Activated CD4-positive, alpha-beta T cell treated with anti-CD3 and anti-CD28 coated beads, Interleukin-2, amount 10 ng/mL, durations not matched to agents 7 days and 5 days (primary cell): ENCODE measurements at places on chromosomes 12 and 14. TPM values are rescaled to one million over a fixed set of nuclear protein-coding genes. Genes with fewer than 3 reads are reported as not detected.

GRCh38 chr12:83016218-83016835 lies 329.6 kb downstream of the TMTC2 start:
- no peak overlapping the region for H3K4me3 ChIP-seq
- no peak overlapping the region for H3K27ac ChIP-seq
- H3K27me3 ChIP-seq: no peaks in the 10 kb centered on the region

DNA sequence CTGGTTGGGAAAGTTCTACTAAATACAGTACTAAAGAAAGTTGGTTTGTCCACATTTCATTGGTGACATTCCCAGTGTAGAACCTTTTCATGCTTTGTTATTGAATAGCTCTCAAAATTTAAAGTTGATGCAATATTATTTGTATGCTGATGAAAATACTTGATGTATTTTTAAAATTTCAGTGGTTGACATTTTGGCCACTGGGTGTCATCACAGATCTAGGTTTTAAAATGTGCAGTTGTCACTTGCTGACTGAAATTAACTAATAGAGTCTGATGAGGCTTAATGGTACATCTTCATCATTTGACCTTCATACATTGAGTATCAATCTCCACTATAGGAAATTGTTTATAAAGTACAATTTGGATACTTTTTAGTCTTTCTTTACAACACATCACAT lies 37.1 kb downstream of the CMAS start:
- peak; percentile 37 for DNase-seq
- H3K27ac ChIP-seq: no peak overlapping the region
- H3K27me3 ChIP-seq: peaks cover 2% of the 10 kb centered on the region
- H3K4me3 ChIP-seq: no peak overlapping the region

DNA sequence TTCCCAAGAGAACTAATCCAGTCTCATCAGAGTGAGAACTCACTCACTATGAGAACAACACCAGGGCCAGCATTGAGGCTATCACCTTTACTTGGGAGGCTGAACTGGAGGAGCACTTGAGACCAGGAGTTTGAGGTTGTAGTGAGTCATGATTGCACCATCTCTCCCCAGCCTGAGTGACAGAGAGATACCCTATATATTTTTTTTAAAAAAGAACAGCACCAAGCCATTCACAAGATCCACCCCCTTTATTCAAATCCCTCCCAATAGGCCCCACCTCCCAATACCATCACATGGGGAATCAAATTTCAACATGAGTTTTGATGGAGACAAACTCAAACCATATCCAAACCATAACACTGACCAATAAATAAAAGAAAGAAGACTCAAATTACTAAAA lies 3.7 kb upstream of the TMX1 start:
- H3K4me1 ChIP-seq: peaks cover 8% of the 10 kb centered on the region
- DNase-seq: no peak
- H3K36me3 ChIP-seq: peaks cover 2% of the 10 kb centered on the region

The IKZF4 gene
- total RNA-seq: 15.7 TPM

DNA sequence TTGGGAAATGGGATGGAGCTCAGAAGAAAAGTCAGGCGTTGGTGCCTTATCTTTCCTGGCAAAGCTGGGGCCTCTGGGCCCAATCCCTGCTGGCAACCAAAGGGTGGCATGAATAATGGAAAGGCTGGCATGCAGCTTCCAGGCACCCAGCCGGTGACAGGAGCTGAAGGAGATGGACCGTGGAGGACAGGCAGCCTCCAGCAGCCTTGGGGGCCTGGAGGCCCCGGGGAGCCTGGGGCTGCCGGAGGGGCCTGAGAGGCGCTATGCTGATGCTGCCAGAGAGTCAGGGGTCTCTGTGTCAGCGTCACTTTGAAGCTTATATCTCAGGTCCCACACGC lies 38.2 kb upstream of the EML1 start:
- no peak overlapping the region for H3K4me3 ChIP-seq
- no peaks in the 10 kb centered on the region for H3K36me3 ChIP-seq
- H3K4me1 ChIP-seq: peaks cover 8% of the 10 kb centered on the region
- no peak for DNase-seq
- no peak overlapping the region for H3K27ac ChIP-seq

DNA sequence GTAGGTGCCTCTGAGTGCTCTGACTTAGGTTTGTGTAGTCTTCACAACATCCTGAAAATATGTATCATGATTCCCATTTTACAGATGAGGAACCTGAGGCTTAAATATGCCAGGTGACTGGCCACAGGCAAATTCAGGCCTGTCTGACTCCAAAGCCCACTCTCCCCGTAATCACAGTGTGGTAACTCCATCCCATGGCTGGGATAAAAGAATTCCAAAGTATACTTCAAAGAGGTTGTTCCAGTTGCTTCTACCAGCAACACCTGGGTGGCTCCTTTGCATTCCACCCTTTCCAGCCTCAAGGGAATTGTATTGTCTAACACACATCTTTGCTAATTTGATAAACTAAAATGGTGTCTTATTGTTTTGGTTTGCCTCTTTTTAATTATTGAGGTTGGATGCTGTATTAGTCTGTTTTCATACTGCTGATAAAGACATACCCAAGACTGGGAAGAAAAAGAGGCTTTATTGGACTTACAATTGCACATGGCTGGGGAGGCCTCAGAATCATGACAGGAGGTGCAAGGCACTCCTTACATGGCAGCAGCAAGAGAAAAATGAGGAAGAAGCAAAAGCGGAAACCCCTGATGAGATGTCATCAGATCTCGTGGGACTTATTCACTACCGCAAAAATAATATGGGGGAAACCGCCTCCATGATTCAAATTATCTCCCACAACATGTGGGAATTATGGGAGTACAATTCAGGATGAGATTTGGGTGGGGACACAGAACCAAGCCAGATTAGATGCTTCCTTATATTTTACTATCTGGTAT lies 9.9 kb upstream of the CHST11 start:
- H3K36me3 ChIP-seq: no peaks in the 10 kb centered on the region
- H3K4me1 ChIP-seq: no peaks in the 10 kb centered on the region
- no peaks in the 10 kb centered on the region for H3K27me3 ChIP-seq
- H3K4me3 ChIP-seq: no peak overlapping the region
- DNase-seq: no peak

The PRKD1 gene
- total RNA-seq: not detected

GRCh38 chr14:74963178-74963704 lies 7.8 kb upstream of the PGF start:
- H3K27me3 ChIP-seq: peaks cover 5% of the 10 kb centered on the region
- H3K4me3 ChIP-seq: no peak overlapping the region
- no peaks in the 10 kb centered on the region for H3K36me3 ChIP-seq
- no peak for DNase-seq

- no peaks in the 10 kb centered on the region for H3K27me3 ChIP-seq
- peaks cover 17% of the 10 kb centered on the region for H3K4me1 ChIP-seq
- no peak overlapping the region for H3K4me3 ChIP-seq
- no peaks in the 10 kb centered on the region for H3K36me3 ChIP-seq
- H3K27ac ChIP-seq: peak overlapping the region; percentile 33
Measured at GRCh38 chr12:92769124-92769901, 66.5 kb downstream of the PLEKHG7 start.

DNA sequence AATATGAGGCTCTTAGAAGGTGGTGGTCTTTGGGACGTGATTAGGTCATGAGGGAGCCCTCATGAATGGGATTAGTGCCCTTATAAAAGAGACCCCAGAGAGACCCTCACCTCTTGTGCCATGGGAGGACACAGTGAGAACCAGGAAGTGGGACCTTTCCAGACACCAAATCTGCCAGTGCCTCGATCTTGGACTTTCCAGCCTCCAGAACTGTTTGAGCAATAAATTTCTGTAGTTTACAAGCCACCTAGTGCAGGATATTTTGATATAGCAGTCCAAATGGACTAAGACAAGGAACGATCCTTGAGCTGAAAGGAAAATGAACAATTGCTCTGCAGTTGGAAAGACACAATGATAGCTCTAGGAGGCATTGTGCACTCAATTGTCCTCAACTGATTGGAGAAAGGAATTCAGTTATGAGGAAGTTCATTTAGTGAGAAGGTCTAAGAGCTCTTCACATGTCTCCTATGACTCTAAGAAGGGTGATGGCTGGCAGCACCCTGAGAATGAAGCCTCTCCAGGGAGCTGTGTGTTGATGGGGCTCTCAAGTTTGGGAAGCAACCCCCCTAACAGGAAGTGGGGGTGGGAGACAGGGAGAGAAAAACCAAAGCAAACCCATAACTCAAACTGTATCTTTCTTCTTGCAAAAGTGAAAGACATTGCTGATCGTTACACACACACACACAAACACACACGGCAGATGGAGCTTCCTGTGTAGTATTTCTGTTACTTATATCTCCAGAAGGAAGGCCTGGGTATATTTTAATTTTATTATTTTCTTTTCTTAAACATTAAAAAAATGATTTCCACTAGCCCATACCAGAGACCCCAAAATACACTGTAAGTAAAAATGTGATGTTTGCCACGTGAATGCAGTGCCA lies 21.0 kb downstream of the CHST11 start:
- peaks cover 48% of the 10 kb centered on the region for H3K36me3 ChIP-seq
- peak; percentile 17 for DNase-seq
- peak overlapping the region; percentile 74 for H3K4me3 ChIP-seq
- peak overlapping the region; percentile 94 for H3K27ac ChIP-seq

- H3K36me3 ChIP-seq: no peaks in the 10 kb centered on the region
- DNase-seq: peak; percentile 67
- H3K27ac ChIP-seq: peak overlapping the region; percentile 82
Measured at GRCh38 chr12:117134059-117134458, 34.8 kb upstream of the TESC start.

DNA sequence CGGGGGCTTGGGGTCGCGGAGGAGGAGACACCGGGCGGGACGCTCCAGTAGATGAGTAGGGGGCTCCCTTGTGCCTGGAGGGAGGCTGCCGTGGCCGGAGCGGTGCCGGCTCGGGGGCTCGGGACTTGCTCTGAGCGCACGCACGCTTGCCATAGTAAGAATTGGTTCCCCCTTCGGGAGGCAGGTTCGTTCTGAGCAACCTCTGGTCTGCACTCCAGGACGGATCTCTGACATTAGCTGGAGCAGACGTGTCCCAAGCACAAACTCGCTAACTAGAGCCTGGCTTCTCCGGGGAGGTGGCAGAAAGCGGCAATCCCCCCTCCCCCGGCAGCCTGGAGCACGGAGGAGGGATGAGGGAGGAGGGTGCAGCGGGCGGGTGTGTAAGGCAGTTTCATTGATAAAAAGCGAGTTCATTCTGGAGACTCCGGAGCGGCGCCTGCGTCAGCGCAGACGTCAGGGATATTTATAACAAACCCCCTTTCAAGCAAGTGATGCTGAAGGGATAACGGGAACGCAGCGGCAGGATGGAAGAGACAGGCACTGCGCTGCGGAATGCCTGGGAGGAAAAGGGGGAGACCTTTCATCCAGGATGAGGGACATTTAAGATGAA lies 630 bp downstream of the FOS start:
- peaks cover 69% of the 10 kb centered on the region for H3K27me3 ChIP-seq
- H3K36me3 ChIP-seq: peaks cover 2% of the 10 kb centered on the region
- H3K27ac ChIP-seq: peak overlapping the region; percentile 96
- H3K4me1 ChIP-seq: peaks cover 40% of the 10 kb centered on the region
- H3K4me3 ChIP-seq: peak overlapping the region; percentile 77
- DNase-seq: peak; percentile 60

DNA sequence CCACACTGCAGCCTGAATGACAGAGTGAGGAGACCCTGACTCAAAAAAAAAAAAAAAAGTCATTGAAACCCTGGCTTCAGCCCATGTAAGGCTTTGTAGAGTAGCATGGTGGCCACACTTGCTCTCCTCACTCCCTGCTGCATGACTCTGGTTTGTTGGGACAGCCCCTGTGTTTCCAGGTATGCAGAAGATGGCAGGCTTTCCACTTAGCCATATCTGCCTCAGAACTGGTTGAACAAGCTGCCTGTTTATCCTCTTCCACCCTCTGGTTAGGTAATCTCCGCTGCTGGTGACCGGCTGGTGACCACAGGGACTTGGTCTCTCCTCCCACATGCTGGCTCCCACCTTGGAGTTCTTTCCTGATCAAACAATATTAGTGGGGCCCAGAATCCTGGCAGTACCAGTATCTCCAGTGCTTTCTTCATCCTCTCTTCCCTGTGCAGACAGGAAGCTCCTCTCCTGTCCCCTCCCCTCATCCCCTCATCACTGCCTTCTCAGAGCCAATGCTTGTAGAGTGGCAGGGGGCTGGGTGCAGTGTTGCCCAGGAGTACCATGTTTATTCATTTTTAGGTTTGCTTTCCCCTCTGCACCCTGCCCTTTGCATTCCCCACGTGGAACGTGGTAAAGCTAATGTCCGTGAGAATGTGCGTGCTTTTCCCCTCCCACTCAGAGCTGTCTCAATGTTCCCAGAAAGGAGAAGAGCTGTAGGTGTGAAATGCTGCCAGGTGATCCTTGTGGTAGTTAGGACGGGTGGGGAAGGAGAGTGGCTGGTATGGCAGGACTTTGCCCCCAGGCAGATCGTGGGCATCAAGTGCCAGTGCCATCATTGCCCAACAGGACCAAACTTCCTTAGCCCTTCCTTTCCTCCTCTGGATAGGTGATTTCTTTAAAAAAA lies 11.3 kb downstream of the ABHD12B start:
- H3K36me3 ChIP-seq: no peaks in the 10 kb centered on the region
- no peaks in the 10 kb centered on the region for H3K4me1 ChIP-seq
- no peak overlapping the region for H3K27ac ChIP-seq
- DNase-seq: no peak

- H3K27me3 ChIP-seq: no peaks in the 10 kb centered on the region
- H3K36me3 ChIP-seq: no peaks in the 10 kb centered on the region
- no peak for DNase-seq
- H3K4me1 ChIP-seq: peaks cover 3% of the 10 kb centered on the region
- no peak overlapping the region for H3K27ac ChIP-seq
Measured at GRCh38 chr12:27864521-27864920, 84.5 kb upstream of the MANSC4 start.

- no peak overlapping the region for H3K4me3 ChIP-seq
- H3K27ac ChIP-seq: no peak overlapping the region
- no peaks in the 10 kb centered on the region for H3K36me3 ChIP-seq
- H3K27me3 ChIP-seq: peaks cover 2% of the 10 kb centered on the region
- DNase-seq: no peak
Measured at GRCh38 chr12:13581031-13581430, 384.5 kb downstream of the EMP1 start.

- H3K4me3 ChIP-seq: no peak overlapping the region
- no peaks in the 10 kb centered on the region for H3K4me1 ChIP-seq
- no peak overlapping the region for H3K27ac ChIP-seq
- no peaks in the 10 kb centered on the region for H3K36me3 ChIP-seq
Measured at GRCh38 chr14:104852280-104852663, 12.8 kb upstream of the CEP170B start.

GRCh38 chr12:121980191-121980891 lies 41.3 kb upstream of the BCL7A start:
- no peaks in the 10 kb centered on the region for H3K36me3 ChIP-seq
- DNase-seq: no peak
- peaks cover 2% of the 10 kb centered on the region for H3K27me3 ChIP-seq
- H3K4me3 ChIP-seq: no peak overlapping the region

DNA sequence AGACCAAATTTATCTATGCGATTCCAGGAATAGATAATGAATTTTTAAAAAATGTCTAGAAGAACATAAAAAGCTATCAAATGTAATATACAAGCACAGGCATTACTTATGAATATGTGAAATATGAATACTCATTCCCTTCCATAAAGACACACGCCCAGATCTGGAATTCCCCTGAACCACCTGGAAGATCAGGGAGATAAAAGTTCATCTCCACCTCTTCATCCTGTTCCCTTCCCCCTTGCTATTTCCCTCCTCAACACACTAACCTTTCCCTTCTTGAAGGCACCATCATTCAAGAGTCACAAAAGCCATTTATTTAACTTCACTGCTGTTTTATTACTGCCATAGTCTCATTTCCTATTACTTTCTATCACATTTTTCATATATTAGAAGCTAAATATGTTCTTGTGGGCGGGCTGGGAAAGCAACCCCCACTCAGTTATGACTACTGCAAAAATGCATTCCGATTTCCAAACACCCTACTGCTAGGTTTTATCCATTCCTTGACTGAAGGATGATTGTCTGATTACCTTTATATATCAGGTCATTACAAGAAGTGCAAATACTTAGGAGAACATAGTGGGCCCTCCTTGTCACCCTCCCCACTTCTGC lies 16.1 kb downstream of the FGD6 start:
- H3K36me3 ChIP-seq: no peaks in the 10 kb centered on the region
- no peak overlapping the region for H3K4me3 ChIP-seq
- no peak overlapping the region for H3K27ac ChIP-seq

The FSCB gene
- not detected for total RNA-seq
